A172 (cell line): ENCODE measurements at places on chromosomes 12 and 14.

GRCh38 chr12:72072592-72073212 lies 134.1 kb downstream of the TPH2 start:
- DNase-seq: no peak

DNA sequence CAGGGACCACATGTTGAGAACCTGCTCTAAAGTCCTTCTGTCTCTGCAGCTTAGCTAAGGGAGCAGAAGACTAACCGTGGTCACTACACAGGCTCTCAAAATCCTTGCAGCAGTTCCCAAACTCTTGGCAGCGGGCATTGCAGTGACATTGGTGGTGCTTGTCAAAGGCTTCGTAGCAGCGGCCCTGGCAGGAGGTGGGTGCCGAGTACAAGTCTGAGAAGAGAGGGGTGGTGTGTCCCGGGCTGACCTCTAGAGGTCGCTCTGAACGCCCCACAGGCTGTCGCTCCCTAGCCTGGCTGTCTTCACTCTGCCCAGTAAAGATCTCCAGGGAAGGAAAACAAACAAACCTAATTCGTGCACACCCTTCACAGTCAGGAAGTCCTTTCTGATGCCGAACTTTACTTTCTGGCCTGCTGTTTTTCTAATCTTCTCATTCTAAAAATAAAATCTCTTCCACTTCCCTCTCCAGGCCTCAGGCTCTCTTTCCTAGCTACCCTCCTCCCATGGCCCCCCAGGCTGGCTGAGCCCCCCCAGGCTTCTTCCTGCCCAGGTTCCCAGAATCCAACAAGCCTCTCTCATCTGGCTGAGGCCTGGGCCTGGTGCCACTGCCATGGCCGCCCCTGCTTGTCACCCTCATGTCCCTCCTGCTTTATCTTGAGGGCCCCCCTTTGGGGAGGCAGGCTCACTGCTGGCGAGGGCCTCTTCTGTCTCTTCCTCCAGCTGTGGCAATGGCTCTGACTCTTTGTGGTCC lies 7.7 kb downstream of the ENDOU start:
- DNase-seq: peak; percentile 51

DNA sequence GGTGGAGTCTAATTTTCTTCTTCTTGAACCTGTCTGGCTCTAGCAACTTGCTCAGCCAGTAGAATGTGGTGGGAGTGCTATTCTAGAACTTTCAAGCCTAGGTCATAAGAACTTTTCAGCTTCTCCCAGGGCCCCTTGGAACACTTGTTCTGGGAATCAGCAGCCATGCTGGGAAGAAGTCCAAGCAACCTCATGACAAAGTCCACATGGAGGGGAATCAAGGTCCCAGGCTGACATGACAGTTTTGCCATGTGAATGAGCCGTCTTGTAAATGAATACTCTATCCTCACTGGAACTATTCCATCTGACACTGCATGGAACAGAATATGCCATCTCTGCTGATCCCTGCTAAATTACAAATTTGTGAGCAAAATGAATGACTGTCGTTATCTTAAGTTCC lies 214.2 kb upstream of the TBX3 start:
- DNase-seq: no peak

- DNase-seq: no peak
These were observed 51.0 kb upstream of the FERMT2 start for GRCh38 chr14:53001787-53002378.

DNA sequence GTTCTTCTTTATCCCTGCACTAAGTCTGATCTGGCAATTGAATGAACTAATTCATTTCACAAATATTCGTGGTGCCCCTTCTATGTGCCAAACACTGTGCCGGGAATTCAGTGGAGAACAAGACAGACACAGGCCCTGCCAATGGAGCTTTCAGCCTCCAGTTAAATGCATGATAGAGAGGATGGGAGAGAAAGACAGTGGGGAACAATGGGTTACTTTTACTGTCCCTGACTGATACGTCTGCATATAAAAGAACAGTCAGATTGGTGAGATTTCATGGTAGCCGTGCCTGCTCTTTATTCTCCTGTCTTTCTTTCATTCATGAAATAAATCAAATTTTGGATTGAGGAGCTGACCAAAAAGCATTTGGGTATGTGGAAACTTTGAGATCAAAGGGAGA lies 78.5 kb downstream of the TMEM117 start:
- DNase-seq: no peak

GRCh38 chr12:108076556-108076955 lies 52.5 kb upstream of the WSCD2 start:
- DNase-seq: no peak

- DNase-seq: no peak
These were observed 188.7 kb upstream of the TMEM260 start for GRCh38 chr14:56390859-56391258.

- DNase-seq: no peak
These were observed 13.2 kb upstream of the MAP1LC3B2 start for GRCh38 chr12:116545936-116546335.

DNA sequence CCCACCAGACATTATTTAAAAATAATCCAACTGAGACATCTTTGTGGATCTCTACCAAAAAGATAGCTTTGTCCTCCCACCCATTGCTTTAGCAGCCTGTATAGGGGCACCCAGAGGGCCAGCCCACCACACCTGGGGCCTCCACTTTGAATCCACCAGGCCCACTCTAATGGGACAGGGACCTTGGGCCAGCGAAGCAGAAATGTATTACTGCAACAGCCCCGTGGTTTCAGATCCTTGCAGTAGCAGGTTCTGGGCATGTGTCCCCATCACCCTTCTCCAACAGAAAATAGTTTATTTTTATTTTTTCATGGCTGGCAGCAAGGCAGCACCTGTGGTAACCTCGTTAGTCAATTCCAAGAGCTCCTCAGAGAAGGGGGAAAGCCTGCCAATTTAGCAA lies 218.4 kb downstream of the ZFP36L1 start:
- DNase-seq: no peak

- DNase-seq: no peak
These were observed 127.2 kb downstream of the TMEM132C start for GRCh38 chr12:128394137-128394536.

- DNase-seq: no peak
These were observed 1.5 kb upstream of the KCNH3 start for GRCh38 chr12:49537231-49537751.

DNA sequence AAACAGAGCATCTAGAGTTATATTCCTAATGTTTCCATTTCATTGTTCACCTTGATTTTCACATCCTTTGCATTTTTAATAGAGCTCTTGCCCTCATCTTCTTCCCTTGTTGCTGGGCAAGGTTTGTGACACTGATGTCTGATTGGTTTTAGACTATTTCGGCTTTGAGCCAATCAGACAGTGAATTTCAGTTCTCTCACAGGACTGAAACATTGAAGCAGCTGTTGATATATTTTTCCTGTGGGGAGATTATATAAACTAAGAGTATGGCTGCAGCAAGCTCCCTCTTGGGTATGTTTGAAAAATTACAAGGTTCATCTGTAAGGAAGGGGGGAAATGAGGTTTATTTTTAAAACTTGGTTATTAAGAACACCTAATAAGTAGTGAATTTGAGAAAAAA lies 51.2 kb downstream of the ATF7IP start:
- DNase-seq: peak; percentile 55

DNA sequence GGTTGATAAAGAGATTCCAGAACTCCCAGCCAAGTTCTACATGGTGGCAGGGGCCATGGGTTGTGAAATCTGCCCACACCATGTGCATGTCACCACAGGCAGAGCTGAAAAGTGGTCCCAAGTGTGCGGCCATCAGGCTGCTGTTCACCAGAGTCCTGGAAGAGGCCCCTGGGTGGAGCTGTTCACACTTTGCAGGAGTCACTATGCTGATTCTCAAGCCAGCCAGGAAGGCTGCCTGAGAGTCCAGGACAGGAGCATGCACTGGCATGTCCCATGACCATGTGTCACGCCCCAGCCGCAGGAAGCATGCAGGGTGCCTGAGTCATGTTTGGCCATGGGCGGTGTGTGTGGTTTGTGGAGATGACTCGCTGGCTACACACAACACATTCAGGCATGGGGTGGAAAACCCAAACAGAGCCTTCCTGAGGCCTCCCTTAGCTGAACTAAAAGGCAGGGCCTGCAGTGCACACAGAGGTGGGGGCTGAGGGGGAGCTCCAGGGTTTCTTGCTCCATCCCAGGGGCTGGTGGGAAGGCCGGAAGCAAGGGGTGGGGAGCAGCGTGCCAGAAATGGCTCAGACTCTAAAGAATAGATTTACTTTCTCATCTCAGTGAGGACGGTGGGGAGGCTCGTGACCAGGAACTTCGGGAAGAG lies 19.4 kb downstream of the ABCB9 start:
- DNase-seq: peak; percentile 97

DNA sequence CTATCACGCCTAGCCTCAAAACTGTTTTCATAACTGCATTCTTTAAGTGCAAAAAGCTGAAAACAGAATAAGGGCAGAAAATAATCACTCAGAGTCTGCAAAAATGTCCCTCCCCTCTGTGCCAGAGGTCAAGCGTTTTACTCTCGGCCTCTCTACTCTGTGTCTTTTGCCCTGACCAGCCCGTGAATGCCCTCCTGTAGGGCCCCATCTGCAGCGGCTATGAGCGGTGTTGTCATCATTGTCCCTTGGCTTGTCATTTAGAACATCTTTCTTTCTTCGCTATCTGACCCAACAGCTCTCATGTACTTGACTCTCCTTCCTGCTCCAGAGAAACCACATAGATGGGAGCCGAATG lies 21.7 kb downstream of the ELK3 start:
- no peak for DNase-seq

GRCh38 chr14:85471744-85472143 lies 58.2 kb upstream of the FLRT2 start:
- peak; percentile 80 for DNase-seq

- DNase-seq: no peak
These were observed 279.6 kb downstream of the PRKD1 start for GRCh38 chr14:29648045-29648444.

DNA sequence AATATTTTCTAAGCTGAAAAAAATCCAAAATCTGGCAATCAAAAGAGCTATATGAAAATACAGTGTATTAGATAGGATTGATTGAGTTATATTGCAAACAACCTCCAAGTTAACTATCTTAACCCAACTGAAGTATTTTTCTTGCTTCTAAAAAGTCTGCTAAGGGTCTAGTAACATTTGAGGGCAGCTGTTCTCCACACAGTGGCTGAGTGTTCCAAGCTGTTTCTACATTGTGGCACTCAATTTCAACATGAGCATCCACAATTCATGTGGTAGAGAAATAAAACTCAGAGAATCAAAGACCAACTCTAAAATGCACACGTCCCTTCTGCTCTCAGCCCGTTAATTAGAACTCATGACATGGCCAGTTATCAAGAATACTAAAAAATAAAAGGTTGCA lies 340.0 kb downstream of the C12orf50 start:
- no peak for DNase-seq

GRCh38 chr14:63210812-63211211 lies 6.6 kb downstream of the RHOJ start:
- no peak for DNase-seq

GRCh38 chr14:41960281-41960680 lies 353.6 kb downstream of the LRFN5 start:
- DNase-seq: no peak

- DNase-seq: no peak
These were observed 114.9 kb downstream of the ANO2 start for GRCh38 chr12:5830111-5830510.

DNA sequence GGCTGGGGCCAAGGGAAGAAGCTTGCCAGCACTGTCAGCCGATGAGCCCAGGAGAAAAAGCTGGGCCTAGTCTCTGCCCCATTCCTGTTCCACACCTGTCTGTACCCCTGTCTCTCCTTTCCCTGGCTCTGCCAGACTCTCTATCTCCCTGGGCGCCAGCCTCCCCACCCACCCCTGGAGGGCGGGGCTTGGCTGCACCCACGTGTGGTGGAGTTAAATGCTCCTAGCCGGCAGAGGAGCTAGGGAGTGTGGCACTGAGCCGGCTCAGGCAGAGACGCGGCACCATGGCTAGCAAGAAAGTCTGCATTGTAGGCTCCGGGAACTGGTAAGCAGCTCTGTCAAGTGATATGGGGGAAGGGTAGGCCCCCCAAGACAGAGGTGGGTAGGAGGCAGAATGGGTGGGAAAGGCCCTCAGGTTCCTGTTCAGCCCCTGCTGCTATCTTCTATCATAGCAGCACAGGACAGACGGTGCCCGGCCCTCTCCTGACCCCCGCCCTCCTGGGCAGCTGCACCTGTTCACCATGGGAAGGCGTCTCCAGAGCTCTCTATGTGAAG lies at the start of gene GPD1:
GPD1 (plus strand) TSS at position 242 of the 555 bp plus-strand sequence; CDS start at position 285, 43 bp downstream.
- DNase-seq: peak; percentile 15

DNA sequence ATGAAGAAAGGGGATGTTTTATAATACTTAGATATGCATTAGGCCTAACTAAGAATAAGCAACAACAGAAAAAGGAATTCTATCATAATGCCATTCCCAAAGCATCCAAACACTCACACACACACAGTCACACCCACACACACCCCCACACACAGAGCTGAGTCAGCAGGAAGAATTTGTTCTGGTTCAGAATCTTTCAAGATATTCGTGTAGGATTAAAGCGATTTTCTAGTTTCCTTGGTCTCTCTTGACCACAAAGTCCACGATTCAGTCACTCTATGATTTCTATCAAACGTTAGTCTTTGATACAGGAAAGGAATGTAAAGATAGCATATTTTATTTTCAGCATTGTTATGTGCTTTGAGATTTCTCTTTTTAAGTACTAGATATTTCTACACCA lies 382.6 kb upstream of the DCN start:
- no peak for DNase-seq

- no peak for DNase-seq
These were observed 15.7 kb downstream of the NR1H4 start for GRCh38 chr12:100489251-100489820.

DNA sequence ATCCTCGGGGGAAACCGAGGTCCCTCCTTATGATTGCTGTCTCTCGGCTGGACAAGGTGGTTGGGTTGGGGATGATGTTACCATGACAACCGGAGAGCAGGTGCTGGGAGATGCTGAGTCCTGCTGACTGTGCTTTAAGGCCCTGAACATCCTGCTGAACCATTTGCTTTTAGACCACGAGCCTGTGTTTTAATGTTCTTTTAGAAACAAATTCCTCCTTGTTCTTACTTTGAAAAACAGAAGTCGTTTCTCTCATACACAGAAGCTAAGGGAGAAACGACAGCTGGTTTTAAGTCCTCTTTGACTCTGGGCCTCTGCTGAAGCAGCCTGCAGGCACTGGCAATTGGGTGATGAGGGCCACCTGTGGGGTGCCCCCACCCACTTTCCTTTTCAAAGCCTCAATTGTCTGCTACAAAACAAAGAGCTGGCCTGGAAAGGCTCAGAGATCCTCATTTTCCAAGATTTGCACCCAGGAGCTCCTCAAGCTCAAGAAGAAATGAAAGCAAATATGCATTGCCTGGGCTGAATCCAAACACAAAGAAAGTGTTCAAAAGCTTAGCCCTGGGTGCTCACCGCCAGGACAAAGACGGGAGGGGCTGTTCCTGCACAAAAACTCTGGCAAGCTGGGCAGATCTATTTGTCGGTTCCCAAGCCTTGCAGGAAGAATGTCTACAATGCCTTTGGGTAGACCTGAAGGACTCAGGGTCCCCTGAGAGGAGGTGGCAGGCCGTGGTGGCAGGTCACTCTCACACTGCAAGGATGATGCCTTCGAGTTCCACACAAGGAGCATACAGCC lies 90.0 kb upstream of the CLMN start:
- no peak for DNase-seq

GRCh38 chr12:44817687-44818086 lies 58.4 kb downstream of the NELL2 start:
- DNase-seq: no peak
